ENCODE measurements at places on chromosomes 7 and 10. TPM values are rescaled to one million over a fixed set of nuclear protein-coding genes. Genes with fewer than 3 reads are reported as not detected.

NODAL gene
- total RNA-seq: not detected

PTPN20 gene
- 0.76 TPM for total RNA-seq

SCIN gene
- total RNA-seq: 0.13 TPM

INA gene
- 0.13 TPM for total RNA-seq

TAS2R3 gene
- total RNA-seq: 0.89 TPM

CCDC146 gene
- total RNA-seq: 0.26 TPM

TRIP6 gene
- total RNA-seq: 46.4 TPM

- no peak for DNase-seq
These were observed 292.6 kb downstream of the PARD3 start for GRCh38 chr10:34522546-34522945.

- no peak for DNase-seq
These were observed 165.1 kb upstream of the WNT16 start for GRCh38 chr7:121163699-121164098.

GRCh38 chr10:91576096-91576545, 56.8 kb downstream of the PPP1R3C start:
- no peak for DNase-seq

DNA sequence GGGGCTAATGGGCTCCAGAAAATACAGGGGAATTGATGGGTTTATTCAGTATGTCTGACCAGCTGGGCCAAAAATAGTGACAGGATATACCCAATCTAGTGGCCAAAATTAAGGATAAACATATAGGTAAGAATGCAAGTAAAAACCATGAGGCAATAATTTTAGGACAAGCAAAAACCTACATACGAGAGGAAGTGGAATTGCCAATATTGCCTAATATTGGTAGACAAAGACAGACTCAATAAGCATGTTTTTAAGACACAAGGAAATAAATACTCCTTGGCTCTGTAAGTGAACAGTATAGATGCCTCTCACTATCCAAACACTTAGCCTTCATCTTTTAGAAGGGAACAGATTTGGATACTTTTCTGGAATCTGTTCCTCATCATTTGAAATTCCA, 51.0 kb downstream of the ATXN7L1 start:
- DNase-seq: no peak

DNA sequence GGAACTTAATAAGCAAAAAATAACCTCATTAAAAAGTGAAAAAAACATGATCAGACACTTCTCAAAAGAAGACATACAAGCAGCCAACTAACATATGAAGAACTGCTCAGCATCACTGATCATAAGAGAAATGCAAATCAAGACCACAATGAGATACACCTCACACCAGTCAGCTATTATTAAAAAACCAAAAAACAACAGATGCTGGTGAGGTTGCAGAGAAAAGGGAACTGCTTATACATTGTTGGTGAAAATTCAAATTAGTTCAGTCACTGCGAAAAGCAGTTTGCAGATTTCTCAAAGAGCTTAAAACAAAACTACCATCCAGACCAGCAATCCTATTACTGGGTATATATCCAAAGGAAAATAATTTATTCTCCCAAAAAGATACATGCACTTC, 513.3 kb downstream of the MDFIC start:
- DNase-seq: no peak

DNA sequence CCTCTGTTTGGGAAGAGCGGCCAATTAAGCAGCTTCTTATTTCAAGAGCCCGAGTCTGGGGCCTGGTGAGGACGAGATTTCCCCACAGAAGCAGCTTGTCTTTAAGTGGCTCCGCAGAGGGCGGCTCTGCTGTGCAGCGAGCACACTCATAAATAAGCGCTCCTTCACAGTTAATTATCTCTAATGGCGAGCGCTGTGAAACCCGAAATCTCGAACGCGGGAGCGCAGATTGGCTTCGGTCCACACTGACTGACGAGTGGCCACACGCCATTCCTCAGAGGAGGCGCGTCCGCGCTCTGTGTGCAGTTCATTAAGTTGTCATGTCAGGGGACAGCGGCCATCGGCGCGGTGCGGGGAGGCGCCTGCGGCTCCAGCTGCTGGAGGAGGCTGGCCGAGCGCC, 560.9 kb downstream of the DNAJB6 start:
- no peak for DNase-seq

GRCh38 chr7:90596671-90597562, 796 bp downstream of the CDK14 start:
- DNase-seq: no peak

- DNase-seq: no peak
These were observed 151.2 kb upstream of the MINDY3 start for GRCh38 chr10:16011548-16011947.

- DNase-seq: no peak
These were observed 49.7 kb downstream of the CDK14 start for GRCh38 chr7:90645784-90646183.
